ENCODE measurements at places on chromosomes 12 and 14. TPM values are rescaled to one million over a fixed set of nuclear protein-coding genes. Genes with fewer than 3 reads are reported as not detected.
A peak's percentile ranks its signal among the peaks of the same experiment; 100 is the strongest.

The SPRING1 gene
- total RNA-seq: 19.9 TPM

The ADCY4 gene
- total RNA-seq: 4.4 TPM

DNA sequence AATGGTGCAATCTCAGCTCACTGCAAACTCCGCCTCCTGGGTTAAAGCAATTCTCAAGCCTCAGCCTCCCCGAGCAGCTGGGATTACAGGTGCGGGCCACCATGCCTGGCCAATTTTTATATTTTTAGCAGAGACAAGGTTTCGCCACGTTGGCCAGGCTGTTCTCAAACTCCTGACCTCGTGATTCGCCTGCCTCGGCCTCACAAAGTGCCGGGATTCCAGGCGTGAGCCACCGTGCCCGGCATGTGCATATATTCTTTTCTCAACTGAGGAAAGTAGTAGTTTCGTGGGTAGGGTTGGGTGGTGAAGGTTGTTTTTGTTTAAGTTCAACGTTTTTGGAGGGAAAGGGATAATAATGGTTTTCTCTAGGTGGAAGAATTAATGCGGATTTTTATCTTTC lies 94.2 kb upstream of the CEP83 start:
- H3K4me1 ChIP-seq: no peaks in the 10 kb centered on the region
- H3K27me3 ChIP-seq: no peaks in the 10 kb centered on the region
- no peak overlapping the region for H3K4me3 ChIP-seq
- DNase-seq: no peak
- no peak overlapping the region for H3K27ac ChIP-seq
- H3K36me3 ChIP-seq: no peaks in the 10 kb centered on the region

DNA sequence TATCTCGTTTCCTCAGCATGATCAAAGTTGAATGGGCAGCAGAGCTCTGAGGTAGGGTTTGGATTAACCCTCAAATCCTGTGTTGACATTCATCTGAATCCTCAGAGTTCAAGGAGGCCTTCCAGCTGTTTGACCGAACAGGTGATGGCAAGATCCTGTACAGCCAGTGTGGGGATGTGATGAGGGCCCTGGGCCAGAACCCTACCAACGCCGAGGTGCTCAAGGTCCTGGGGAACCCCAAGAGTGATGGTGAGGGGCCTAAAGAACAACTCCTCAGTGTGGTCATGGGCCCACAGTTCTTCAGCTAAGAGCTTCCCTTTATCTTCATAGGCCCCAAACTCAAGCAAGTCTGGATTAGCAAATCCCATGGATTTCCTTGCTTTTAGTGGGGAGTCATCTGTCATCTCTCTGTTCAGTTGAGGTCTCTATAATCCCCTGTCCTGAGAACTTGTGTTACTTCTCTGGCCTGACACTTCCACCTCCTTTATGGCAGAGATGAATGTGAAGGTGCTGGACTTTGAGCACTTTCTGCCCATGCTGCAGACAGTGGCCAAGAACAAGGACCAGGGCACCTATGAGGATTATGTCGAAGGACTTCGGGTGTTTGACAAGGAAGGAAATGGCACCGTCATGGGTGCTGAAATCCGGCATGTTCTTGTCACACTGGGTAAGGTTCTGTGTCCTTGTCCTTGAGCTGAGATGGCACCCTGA lies 1.5 kb downstream of the MYL6 start:
- H3K27me3 ChIP-seq: no peaks in the 10 kb centered on the region
- peak overlapping the region; percentile 98 for H3K27ac ChIP-seq
- peaks cover 49% of the 10 kb centered on the region for H3K4me1 ChIP-seq
- H3K4me3 ChIP-seq: peak overlapping the region; percentile 91

DNA sequence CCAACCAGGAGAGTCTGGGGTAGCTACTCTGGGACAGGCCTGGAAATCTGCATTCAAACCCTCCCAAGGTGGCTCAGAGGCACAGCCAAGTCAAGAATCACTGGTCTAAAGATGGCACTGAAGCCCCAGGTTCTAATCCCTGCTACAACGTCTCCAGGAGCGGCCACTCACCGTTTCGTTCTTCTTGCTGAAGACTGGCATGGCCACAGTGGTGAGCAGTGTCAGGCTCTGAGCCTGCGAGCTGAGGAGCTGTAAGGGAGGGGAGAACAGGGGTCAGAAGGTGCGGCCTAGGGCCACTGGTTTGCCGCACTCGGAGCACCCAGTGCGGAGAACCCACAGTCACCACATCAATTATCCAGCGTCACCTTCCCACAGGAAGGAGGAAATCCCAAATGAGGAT lies 38.8 kb downstream of the CACNA2D4 start:
- no peak overlapping the region for H3K27ac ChIP-seq
- H3K4me1 ChIP-seq: no peaks in the 10 kb centered on the region
- no peak overlapping the region for H3K4me3 ChIP-seq
- peaks cover 31% of the 10 kb centered on the region for H3K27me3 ChIP-seq
- H3K36me3 ChIP-seq: no peaks in the 10 kb centered on the region

DNA sequence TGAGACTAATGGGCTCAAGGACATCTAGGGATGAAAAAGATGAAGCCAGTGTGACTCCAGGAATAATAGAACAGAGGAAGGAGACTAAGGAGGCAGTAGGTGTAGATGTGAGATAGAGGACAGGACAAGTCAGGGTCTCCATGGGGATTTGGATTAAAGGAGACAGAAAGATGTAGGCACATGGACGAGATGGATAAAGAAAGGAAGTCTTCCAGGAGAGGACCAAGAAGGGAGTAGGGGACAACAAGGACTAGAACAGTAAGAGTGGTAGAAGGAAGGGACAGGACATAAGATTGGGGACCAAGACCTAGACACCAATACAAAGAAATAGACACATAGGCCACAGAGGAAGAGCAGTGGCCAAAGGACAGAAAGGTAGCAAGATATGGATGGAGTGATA lies 7.1 kb upstream of the PCK2 start:
- no peak overlapping the region for H3K27ac ChIP-seq
- H3K36me3 ChIP-seq: no peaks in the 10 kb centered on the region
- no peaks in the 10 kb centered on the region for H3K27me3 ChIP-seq
- no peak for DNase-seq
- peaks cover 1% of the 10 kb centered on the region for H3K4me1 ChIP-seq

GRCh38 chr12:3125674-3126073 lies 48.5 kb downstream of the TSPAN9 start:
- no peaks in the 10 kb centered on the region for H3K27me3 ChIP-seq
- no peak for DNase-seq
- peaks cover 32% of the 10 kb centered on the region for H3K4me1 ChIP-seq
- no peaks in the 10 kb centered on the region for H3K36me3 ChIP-seq
- H3K4me3 ChIP-seq: no peak overlapping the region
- no peak overlapping the region for H3K27ac ChIP-seq

Measured in suprapubic skin (tissue), 4 donors.